ENCODE measurements at places on chromosomes 2 and 18.

DNA sequence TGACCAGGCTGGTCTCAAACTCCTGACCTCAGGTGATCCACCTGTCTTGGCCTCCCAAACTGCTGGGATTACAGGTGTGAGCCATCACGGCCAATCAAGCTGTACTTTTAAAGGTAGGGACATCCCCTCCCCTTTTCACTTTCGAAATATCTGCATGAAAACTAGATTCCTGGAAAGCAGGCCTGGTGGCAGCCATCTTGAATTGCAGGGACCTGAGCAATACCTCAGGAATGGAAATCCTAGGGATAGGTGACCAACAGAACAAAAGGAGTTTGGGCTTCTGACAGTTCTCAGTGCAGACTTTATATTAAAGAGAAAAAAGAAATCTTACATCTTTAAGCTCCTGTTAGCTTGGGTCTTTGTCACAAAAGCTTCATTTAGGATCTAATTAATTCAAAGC, 62.6 kb downstream of the KLF7 start:
- DNase-seq, result no peak

GRCh38 chr2:231298091-231298490, 97.4 kb upstream of the B3GNT7 start:
- no peak for DNase-seq

GRCh38 chr2:210617732-210618330, 61.4 kb downstream of the CPS1 start:
- DNase-seq, result no peak

DNA sequence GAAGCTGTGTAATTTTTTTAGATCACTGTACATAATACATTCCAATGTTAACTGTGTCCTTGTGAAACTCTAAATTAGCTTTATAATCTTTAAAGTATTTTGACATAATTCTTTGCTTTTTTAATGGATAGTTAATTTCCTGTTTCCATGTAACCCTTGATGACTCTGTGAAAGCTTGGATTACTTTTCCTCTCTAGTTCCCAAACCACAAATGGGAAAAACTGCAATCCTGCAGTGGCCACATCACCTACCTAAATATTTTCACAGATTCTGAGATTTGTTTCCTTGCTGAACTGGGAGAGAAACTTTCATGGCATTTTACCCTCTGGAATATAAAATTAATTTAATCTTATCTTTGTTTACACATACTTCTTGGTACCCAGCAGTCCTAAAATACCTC, 161.6 kb upstream of the CCDC68 start:
- DNase-seq, result no peak

DNA sequence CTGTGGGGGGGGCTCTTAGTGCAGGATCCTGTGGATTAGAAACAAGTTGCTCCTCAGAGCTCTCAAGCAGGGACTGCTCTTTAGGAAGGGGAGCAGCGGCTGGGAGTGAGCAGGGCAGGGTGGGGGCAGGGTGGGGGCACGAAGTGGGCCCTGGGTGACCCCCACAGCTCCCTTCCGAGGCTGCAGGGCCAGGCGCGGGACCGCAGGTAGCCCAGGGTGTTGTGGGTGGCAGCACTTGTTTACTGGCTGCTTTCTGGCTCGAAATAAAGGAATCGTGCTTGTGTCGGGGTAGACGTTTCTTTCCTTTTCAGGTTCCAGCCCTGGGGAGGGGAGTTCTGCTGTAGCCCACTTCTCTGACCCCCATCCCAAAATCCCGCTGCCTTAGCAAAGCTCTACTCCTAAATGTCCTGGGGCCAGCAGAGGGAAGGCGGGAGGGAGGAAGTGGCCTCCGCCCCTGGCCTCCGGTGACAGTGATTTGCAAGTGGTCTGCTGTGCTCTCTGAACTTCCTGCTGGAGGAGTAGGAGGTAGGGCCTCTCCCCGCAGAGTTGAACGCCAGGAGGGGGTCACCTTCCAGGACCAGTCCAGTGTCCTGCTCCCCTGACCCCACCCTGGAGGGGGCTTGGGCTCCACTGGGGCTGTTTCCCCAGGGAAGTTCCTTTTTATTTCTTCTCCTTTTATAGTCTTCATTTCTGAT, 8.3 kb downstream of the NEU4 start:
- no peak for DNase-seq

DNA sequence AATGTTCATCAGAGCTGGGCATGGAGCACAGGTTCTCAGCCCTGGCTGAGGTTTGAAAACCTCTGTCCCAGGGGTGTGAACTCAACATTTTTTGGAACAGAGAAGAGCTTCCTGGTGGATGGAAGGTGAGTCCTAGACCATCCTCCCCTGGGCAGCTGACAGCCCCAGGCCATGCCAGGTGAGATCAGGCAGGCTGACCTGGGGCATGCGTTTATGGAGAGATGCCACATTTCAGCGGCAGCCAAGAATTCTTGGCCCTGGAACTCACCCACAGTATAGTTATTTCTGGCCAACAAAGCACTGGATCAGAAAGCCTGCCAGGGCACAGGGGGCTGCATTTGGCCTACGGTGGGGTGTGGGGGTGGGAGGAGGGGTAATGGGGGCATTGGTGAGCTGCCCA, 83.8 kb downstream of the EDAR start:
- no peak for DNase-seq

DNA sequence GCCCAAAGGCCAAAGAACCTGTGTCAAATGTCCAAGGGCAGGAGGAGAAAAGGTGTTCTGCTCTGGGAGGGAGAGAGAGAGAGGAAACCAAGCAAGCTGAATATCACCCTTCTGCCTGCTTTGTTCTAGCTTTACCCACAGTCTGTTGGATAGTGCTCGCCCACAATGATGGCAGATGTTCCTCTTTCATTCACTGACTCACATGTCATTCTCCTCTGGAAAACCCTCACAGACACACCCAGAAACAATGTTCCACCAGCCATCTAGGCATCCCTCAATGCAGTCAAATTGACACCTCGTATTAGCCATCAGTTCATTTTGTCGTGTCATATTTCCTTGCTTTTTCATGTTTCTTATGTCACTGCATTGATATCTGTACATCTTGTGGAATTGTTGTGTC, 150.3 kb downstream of the UBR3 start:
- no peak for DNase-seq

All from CD4-positive, alpha-beta T cell treated with Interleukin-10 for 1 hour (primary cell).